NCI-H1436 treated with DMSO at 0.1 percent for 48 hours (cell line): ENCODE measurements at places on chromosomes 13 and 19.

DNA sequence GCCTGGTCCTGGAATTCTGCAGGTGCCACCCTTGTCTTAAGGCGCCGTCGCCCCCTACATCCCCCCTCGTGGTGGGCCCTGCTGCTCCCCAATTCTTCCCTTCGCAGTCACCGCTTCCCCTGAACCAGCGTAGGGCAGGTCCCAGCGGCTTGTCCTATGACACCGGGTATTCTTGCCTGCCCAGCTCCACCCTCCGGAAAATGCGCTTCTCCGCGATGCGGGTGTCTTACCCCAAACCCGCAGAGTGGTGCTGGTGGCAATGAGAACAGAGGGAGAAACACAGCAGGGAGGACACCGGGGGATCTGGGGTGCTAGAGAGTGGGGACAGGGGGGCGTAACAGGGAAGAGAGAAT, 9.0 kb downstream of the ZNF808 start:
- DNase-seq: no peak

DNA sequence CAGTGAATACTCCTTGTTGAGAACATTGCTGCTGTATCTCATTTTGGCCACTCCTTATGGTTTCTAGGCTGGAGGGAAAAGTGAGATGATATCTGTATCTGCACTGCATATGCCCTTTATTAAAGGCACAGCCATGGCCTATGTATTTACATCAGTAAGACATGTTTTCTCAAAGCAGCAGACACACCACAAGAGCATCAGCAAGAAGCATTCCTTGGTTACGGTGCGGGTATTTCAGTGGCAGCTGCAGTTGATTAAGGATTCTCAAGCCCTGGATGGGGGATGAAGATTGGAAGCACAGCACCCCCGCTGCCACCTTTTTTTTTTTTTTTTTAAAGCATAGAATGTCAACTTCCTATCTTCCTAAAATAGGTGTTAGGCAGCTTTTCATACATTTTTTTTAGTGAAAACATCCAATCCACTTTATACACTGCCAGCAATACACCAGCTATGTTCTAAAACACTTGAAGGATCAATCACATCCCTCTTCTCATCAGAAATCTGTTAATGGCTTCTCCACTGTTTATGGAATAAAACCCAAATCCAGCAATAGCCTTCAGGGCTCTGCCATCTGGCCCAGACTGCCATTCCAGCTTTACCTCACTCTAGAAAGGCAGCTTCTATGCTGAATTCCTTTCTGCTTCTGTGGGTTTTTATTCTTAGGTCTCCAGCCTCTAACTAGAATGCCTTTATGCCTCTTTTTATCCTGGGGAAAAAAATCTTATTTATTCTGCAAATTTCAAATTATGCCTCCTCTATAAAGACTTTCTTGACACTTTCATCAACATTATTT, 331.0 kb downstream of the DNAJC15 start:
- no peak for DNase-seq

GRCh38 chr19:56348289-56348877, 33.7 kb upstream of the ZSCAN5A start:
- DNase-seq: no peak

- no peak for DNase-seq
These were observed 11.1 kb upstream of the PLIN3 start for GRCh38 chr19:4878491-4878968.

DNA sequence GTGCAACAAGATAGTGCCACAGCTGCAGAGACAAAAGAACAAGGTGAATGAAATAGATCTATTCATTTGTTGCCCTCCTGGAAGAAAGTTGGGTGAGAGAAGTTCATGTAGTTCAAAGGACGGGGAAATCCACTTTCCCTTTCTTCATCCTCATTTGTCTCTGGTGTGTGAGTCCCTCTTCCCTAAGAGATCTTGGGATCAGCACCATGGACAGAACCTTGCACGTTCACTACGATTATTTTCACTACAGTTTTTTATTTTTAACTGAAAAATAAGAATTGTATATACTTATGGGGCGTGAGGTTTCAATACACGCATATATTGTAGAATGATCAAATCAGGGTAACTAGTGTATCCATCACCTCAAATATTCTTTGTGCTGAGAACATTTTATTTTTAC, 29.2 kb downstream of the NLRP5 start:
- DNase-seq: no peak

GRCh38 chr13:43769529-43769928, 17.2 kb downstream of the ENOX1 start:
- DNase-seq: no peak

DNA sequence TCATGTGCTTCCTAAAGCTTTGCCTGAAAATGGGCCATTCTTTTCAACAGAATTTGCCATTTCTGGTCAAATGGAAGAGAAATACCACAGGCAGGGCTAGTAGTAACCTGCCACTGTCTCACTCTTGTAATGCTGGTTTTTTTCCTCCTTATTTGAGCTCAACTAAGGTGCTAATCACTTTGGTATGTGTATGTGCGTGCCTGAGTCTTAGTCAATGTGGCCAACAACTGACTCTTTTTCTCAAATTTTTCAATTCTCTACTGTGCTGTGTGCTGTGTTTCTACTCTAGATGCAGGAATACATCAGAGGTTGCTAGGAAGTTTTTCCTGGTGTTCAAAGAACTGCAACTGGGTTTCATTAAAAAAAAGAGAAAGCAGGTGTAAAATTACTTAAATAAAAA, 870.2 kb downstream of the EFNB2 start:
- DNase-seq: no peak

DNA sequence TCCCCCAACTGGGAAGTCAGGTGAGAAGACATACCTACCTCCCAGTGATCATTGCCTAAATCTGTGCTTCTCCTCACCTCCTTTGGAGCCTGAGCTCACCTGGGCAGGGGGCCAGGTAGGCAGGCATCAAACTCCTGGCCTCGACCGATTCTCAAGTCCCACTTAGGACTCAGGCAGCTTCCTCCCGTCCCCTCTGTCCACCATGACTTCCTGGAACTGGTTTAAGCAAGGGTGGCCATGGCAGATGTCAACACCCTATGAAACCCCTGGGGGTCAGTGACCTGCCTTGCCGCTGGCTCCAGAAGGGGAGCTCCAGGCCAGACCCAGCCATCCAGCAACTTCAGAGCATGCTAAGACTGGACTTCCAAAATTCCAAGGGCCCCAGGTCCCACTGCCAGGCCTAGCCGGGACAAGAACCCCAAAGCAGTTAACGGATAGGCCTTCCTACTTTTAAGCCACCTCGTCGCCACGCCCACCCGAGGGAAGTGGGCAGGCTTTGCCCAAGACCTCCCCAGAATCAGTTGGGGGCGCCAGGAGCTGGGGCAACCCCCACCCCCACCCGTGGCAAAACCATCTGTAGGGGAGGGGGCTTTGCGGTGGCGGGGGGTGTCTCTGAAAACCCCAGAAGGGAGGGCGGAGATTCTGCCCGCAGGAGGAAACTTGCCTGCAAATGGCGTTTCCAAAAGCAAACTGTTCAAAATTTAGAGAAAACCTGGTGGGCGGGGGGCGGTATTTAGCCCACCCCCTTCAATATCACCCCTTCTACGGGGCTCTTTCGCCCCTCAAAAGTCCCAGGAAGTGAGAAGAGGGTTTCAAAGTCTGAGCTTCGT, 657 bp downstream of the PLIN3 start:
- no peak for DNase-seq

- DNase-seq: no peak
These were observed 82.4 kb downstream of the PIBF1 start for GRCh38 chr13:72864142-72865011.
